Stomach (tissue), 19 donors: ENCODE measurements at places on chromosomes 4 and X.

DNA sequence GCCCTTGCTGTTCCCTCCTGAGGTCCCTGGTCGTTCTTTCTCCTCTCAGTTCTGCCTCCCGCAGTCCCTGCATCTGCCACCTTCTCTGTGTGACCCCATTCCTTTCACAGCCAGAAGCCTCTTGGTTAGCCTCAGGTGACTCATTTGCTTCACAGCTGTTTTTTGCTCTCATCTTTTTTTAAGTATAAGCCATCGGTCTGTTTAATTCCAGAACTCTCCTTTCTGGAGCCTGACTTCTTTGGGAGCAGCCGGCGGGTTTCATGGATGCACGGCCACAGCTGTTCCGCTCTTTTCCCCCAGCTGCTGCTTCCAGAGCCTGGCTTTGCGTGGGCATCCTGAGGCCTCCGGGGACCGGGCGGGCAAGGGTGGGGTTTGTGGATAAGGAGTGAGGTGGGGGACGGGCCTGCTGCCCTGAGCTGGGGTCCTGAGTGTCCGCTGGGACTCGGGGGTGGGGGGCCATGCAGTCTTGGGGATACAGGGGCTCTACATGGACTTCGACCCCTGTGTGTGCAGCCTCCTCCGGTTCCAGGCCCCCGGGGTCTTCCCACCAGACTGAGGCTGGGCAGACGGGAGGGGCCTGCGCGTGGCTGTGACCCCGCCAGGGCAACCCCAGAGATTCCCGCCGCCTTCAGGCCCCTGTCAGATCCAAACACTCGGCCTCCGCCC is 46.7 kb downstream of the PCGF3 start:
- DNase-seq, result no peak

DNA sequence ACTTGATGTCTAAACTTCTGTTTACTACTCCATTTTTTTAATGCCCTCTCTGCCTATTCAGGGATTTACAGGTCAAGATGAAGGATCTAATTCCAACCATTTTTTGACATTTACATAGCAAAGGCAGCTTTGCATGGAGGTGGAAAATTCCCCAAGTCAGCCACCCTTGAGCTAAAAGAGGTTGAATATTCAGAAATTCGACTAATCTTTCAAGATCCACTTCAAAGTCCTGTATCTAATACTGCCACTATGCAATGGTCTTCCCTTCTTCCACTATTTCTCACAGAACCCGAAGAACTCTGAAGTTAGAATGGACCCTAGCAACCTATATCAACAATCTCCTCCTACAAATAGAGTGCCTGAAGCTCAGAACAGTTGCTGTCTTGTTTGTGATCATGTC is 21.6 kb downstream of the CFAP97 start:
- DNase-seq, result no peak

- no peak for DNase-seq
Measured at GRCh38 chrX:42967681-42968300, 189.8 kb upstream of the PPP1R2C start.

GRCh38 chr4:11585506-11585905 is 156.8 kb upstream of the HS3ST1 start:
- DNase-seq, result peak; percentile 27

DNA sequence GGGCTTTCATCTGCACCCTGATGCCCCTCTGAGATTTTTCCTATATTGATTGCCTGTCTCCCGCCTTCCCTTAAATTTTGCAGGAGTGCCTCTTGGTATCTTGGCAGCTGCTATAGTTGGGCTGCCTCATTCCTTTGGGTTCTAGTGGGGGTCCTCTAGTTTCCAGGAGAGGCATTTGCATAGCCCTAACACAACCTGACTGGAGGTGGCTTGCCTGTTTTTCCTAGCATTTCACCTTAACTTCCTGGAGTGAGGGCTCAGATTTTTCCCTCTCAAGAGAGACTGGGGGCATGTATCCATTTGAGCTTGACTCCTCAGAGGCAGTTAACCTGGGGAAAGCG is 46.0 kb downstream of the UGT2A3 start:
- DNase-seq, result no peak

DNA sequence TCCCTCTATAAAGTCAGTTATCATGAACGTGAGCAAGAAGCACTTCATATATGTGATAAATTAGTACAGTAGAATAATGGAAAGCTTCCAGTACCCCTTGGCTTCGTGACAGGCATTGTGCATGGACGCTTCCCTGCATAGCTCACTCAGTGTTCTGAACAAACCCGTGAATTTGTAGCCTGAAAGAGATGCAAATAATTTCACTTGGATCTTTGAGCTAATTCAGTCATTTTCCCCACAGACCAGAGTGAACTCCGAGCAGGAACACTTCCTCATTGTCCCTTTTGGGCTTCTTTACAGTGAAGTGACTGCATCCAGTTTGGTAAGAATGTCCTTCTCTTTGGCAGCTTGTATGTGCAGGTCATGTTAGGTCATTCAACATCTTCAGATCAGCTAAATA is 50.1 kb downstream of the ADD1 start:
- no peak for DNase-seq

DNA sequence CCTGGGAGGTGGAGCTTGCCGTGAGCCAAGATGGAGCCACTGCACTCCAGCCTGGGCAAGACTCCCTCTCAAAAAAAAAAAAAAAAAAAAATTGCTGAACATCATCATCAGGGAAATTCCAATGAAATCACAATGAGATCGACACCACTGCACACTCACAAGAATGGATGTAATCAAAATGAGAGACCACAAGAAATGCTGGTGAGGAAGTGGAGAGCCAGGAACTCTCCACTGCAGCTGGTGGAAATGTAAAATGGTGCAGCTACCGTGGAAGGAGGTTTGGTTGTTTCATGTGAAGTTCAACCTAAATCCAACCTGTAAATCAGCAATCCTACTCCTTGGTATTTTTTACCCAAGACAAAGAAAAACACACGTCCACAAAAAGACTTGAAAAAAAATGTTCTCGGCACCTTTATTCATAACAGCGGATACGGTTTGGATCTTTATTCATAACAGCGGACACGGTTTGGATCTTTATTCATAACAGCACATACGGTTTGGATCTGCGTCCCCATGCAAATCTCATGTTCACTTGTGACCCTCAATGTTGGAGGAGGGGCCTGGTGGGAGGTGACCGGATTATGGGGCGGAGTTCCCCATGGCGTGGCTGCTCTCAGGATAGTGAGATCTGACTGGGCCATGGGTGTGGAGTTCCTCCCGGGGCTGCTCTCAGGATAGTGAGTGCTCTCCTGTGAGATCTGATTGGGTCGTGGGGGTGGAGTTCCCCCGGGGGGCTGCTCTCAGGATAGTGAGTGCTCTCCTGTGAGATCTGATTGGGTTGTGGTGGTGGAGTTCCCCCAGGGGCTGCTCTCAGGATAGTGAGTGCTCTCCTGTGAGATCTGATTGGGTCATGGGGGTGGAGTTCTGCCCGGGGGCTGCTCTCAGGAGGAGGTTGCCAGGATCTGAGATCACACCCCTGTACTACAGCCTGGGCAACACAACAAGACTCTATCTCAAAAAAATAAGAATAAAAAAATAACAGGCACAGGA is 7.7 kb downstream of the GAK start:
- no peak for DNase-seq

GRCh38 chr4:180081072-180081471 is 2162.1 kb upstream of the TENM3 start:
- peak; percentile 12 for DNase-seq

GRCh38 chr4:140102421-140102820 is 51.6 kb downstream of the MAML3 start:
- DNase-seq, result no peak

DNA sequence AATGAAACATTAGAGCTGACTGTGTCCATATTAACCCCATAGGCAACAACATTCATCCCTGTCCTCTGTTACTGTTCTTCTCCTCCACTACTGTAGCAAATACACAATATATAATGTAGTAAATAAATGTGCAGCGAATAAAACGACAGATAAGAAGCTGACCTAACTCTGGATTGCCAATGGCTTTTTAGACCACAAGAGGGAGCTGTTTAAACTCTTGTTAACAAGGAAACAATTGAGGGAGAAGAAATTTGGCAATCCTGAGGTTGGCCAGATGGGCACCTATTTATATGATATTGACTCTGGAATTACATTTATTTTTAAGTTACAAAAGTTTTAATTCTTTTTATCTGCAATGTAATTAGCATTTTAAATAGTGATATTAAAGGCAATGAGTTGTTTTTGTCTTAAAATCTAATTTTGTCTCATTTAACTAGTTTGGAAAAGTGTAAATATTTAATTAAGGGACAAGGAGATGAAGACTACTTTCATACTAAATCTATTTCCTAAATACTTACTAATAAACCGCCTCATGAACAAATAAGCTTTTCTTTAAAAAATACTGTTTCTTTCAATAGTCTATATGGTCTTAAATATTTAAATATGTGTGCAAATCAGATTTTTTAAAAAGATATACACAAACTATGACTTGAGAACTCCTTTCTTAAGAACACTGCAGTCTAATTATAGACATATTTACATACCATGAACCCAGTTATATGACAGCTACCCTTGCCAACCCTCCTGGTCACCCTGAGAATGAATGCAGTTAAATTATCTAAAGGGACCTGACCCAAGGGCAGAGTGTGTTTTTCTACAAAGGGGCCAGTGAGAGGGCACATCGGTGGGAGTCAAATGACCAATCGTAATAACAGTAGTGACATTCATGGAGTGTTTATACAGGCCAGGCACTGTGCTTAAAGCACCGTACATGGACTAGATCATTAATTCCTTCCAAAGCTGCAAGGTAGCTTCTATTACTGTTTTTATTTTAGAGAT is 52.9 kb upstream of the HPF1 start:
- DNase-seq, result peak; percentile 88

- no peak for DNase-seq
Measured at GRCh38 chr4:174847801-174848427, 18.9 kb upstream of the GLRA3 start.

- DNase-seq, result no peak
Measured at GRCh38 chr4:102165584-102165983, 179.7 kb downstream of the SLC39A8 start.

DNA sequence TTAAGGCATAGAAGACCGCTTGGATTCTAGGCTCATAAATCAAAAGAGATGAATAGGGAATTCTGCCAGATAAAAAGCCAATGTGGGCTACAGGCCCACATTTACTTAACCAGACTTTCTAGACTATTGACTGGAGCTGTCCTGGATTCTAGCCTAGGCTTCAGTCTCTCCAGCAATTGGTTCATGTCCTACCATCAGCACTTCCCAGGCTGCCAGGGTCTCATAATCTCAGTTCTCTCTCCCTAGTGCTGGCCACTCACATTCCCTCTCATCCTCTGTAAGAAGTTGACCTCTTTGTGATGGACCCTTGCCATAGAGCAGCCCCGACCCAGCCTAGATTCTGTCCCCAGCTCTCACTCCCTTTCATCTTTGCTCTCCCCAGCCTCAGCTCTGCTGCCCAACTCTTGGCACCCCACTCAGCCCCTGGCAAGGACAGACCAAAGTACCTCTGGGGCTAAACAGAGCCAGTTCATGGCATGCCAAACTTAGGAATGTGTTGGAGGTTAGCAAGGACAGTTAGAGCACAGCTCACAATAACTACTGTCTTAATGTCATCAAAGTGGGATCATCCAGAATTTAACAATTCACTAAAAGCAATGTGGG is 396.2 kb downstream of the INPP4B start:
- no peak for DNase-seq

DNA sequence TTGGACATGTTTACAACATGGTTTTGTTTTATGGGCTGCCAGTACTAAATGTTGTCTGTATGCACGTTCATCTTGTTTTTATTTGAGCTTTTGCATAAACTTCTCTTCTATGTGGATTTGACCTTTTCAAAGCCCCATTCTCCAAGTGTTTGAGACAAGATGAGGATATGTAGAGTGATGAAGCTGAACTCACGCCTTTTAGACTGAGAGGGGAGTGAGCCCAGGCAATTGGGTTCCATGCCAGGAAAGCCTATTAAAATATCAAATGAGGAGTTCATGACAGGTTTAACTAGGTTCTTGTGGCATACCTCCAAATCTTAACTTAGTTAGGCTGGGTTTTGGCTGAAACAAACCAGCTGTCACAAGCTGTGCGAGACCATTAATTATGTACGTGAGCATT is 170.4 kb upstream of the LDB2 start:
- DNase-seq, result no peak

GRCh38 chrX:139086246-139086645 is 374.7 kb upstream of the FGF13 start:
- DNase-seq, result no peak

GRCh38 chrX:43836435-43837184 is 45.6 kb downstream of the MAOB start:
- peak; percentile 47 for DNase-seq

- no peak for DNase-seq
Measured at GRCh38 chr4:73086095-73086868, 16.8 kb upstream of the COX18 start.

DNA sequence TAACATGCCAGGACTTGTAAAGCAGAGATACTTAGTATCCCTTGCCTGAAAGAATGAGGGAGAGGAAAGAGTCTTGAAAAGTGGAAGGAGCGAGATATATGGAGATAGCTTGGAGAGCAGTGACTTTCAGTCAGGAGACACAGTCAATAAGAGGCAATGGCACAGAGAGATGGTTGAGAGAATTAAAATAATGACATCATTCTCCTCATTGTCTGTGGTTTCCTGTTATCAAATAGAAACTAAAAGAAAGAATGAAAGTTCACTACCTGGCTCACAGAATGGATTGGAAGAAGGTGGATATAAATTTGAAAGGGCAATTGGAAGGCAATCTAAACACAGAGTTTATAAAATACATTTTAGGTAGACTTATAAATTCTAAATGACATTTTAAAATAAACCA is 760.2 kb upstream of the AADAT start:
- no peak for DNase-seq

GRCh38 chr4:106264331-106264728 is 51.7 kb downstream of the TBCK start:
- peak; percentile 29 for DNase-seq

DNA sequence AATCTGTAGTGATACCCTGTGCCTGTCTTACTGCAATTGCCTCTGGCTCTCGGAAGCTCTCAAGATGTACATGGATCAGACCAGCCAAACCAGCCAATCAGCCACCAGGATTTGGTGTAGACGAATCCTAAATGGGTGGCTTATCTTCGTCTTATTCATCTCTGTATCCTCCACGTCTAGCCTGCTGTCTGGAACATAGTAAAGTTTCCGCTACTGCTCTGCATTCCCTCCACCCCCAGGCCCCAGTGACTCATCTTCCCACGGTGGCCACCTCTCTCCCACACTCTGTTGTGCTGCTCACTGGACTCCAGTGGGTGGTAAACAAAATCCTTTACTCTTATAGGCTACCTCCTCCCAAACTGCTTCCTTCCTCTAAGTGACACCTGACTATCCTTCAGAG is 37.8 kb downstream of the SEPTIN6 start:
- DNase-seq, result no peak
